Hepatocyte (in vitro differentiated cells): ENCODE measurements at places on chromosomes 1 and 21. TPM values are rescaled to one million over a fixed set of nuclear protein-coding genes. Genes with fewer than 3 reads are reported as not detected.

GRCh38 chr1:42888013-42888633 lies 41.7 kb downstream of the ZNF691 start:
- H3K27me3 ChIP-seq, result no peaks in the 10 kb centered on the region
- no peak overlapping the region for H3K27ac ChIP-seq
- no peak overlapping the region for H3K4me3 ChIP-seq
- no peaks in the 10 kb centered on the region for H3K36me3 ChIP-seq

GRCh38 chr1:56933161-56933560 lies 32.7 kb downstream of the C8B start:
- H3K27me3 ChIP-seq, result no peaks in the 10 kb centered on the region
- no peak for DNase-seq
- no peaks in the 10 kb centered on the region for H3K4me1 ChIP-seq
- no peaks in the 10 kb centered on the region for H3K36me3 ChIP-seq

- no peak overlapping the region for H3K4me3 ChIP-seq
- DNase-seq, result no peak
- H3K27me3 ChIP-seq, result peaks cover 75% of the 10 kb centered on the region
- H3K27ac ChIP-seq, result no peak overlapping the region
- peaks cover 14% of the 10 kb centered on the region for H3K4me1 ChIP-seq
- H3K36me3 ChIP-seq, result no peaks in the 10 kb centered on the region
Observed at GRCh38 chr1:38044221-38045215, 2.1 kb downstream of the POU3F1 start.

GRCh38 chr1:181318858-181319235 lies 164.5 kb upstream of the CACNA1E start:
- DNase-seq, result no peak
- no peak overlapping the region for H3K4me3 ChIP-seq
- no peak overlapping the region for H3K27ac ChIP-seq
- H3K36me3 ChIP-seq, result no peaks in the 10 kb centered on the region
- H3K4me1 ChIP-seq, result peaks cover 8% of the 10 kb centered on the region
- peaks cover 73% of the 10 kb centered on the region for H3K27me3 ChIP-seq

GRCh38 chr1:206447422-206447765 lies 22.9 kb upstream of the IKBKE start:
- H3K27ac ChIP-seq, result no peak overlapping the region
- no peaks in the 10 kb centered on the region for H3K27me3 ChIP-seq
- H3K36me3 ChIP-seq, result no peaks in the 10 kb centered on the region
- peaks cover 7% of the 10 kb centered on the region for H3K4me1 ChIP-seq
- DNase-seq, result no peak

Gene TSSK3
- total RNA-seq, result 1.4 TPM in 1 of 2 replicates, not detected in the other

Gene APCS
- total RNA-seq, result 1.2 TPM in 1 of 2 replicates, not detected in the other
